ENCODE measurements at places on chromosomes 3 and 15.

DNA sequence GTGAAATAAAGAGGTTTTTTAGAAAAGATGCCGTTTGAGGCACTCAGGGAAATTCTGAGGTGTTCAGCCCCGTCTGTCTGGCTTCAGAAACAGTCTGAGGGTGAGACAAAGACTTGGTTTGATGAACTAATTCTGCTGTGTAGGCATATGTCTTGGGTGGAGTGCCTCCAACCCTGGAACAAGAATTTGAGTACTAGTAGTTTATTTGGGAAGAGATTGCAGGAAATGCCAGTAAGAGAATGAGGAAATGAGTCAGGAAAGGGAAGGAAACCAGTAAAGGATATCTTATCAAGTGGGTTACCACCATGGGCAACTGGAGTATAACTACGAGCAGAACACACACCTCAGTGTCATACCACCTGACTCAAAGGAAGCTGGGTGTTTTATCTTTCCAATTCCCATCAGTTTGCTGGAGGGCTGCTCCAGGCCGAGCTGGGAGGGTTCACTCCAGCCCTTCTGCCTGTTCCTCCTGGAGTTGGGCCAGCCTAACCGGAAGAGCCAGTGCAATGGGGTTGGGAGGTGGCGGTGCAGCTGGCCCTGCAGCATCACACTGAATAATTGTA lies 75.3 kb downstream of the TGFBR2 start:
- DNase-seq = no peak

- no peak for DNase-seq
Observed at GRCh38 chr3:132417695-132418411, 551 bp downstream of the DNAJC13 start.

- no peak for DNase-seq
Observed at GRCh38 chr3:81045976-81046375, 715.5 kb downstream of the GBE1 start.

DNA sequence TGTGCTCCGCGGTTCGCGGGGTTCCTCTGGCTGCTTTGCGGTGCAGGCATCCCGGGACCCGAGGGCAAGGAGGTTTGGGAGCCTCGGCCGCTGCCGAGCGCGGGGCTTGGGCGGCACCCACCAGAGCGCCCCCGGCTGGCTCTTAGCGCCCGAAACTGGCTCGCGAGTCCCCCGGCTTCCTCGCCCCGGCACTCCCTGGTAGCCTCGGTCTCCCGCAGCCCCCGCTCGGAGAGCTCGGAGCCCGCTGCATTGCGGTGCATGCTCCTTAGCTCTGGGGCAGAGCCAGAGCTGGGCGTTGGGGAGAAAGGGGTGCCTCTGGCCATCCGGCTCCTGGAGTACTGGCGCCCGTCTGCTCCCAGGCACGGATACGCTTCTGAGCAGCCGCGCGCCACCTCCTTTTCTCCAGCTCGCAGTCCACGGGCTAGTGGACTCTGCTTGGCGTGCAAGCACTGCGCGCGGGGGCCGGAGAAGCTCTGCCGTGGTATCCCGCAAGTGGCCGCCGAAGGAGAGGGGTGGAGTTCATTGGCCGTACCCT lies 753 bp downstream of the EPHB1 start:
- DNase-seq = no peak

DNA sequence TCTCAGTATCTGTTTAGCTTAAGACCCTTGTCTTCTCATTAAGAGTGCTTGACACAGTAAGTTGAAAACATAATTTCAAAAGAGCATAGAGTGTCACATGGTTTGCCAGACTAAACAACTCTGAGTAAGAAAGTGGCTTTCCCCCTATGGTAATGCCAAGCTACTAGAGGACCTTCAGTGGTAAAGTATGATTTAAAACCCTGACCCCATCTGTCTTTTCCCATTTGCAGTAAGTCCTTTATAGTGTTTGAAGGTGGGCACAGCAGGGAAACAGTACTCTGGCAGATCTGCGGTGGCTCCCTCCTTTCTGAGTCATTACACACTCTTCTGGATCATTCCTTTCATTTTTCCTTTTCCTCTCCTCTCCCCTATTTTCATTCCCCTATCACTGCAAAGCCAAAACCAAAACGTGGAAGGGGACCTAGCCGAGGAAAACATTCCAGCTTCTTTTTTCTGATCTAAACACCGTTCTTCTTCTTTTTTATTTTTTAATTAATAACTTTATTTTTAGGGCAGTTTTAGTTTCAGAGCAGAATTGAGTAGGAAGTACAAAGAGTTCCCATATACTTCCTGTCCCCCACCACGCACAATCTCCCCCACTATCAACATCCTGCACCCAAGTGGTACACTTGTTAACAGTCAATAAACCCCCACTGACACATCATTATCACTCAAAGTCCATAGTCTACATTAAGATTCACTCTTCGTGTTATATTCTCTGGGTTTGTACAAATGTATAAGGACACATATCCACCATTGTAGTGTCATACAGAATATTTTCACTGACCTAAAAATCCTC lies 74.7 kb downstream of the PPARG start:
- no peak for DNase-seq

DNA sequence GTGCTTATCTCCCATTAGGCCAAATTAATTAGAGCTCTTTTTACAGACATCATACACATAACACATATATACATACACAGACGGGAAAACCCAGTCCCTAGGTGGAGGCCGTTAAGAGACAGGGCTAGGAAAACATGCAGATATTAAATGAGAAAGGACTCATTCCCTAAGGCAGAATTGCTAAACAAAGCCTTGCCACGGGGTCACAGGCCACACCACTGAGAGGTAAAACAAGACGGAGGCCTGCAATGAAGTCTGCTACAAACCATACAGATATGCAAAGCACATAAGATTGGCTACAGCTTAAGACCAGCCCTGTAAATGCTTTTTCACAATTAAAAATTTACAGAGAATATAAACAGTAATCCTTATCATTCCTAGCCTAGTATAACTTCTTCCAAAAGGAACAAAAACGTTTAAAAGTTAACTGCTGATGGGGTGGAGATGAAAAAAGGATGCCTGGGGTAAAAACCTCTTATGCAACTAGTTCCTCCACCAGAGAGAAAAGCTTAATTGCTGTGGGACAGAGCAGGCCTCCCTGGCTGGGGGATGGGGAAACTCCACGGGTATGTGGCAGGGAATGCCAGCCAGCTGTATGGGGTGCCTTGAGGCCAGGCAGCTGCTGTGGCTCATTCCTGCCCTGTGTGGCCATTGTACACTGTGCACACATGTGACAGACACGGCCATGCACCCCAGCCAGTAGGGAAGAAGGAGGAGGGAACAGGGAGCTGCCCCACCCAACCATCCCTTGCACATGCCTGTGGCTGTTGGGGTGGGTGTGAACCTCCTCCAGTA lies 481.4 kb upstream of the LMCD1 start:
- no peak for DNase-seq

DNA sequence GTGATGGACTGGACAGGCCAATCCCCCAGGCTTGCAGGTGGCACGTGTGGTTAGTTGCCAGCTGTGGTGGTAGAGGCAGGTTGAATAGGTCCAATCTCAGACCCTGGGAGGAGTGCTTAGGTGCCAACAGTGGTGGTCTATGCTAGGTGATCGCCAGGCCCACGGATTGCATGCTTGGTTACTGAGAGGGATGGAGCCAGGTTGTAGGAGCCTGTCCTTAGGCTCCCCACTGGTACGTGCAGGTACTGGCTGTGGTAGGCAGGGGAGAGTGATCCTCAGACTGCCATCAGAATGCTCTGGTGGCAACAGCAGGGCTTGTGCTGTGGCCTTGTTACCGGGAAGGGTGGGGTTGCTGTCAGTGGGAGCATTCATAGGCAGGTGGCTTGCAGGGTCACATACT lies 44.7 kb downstream of the NCK1 start:
- no peak for DNase-seq

DNA sequence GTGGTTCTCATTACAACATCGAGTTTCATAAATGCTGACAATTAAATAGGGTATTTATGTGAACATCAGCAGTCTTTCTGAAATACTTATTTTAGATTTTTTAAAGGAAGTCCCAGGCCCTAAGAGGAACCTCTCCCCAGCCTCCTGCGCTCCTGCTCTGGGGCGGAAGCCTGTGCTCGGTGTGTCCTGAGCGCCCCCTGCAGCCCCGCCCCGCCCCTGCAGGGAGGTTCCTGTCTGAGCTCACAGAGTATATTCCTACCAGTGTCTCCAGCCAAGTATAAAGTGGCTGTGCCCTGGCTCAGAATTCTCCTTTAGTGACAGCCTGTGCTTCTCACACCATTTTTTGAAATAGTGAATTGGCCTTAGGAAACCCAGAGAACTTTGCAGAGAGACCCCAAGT lies 567.9 kb downstream of the GOLGA6L6 start:
- DNase-seq = no peak

DNA sequence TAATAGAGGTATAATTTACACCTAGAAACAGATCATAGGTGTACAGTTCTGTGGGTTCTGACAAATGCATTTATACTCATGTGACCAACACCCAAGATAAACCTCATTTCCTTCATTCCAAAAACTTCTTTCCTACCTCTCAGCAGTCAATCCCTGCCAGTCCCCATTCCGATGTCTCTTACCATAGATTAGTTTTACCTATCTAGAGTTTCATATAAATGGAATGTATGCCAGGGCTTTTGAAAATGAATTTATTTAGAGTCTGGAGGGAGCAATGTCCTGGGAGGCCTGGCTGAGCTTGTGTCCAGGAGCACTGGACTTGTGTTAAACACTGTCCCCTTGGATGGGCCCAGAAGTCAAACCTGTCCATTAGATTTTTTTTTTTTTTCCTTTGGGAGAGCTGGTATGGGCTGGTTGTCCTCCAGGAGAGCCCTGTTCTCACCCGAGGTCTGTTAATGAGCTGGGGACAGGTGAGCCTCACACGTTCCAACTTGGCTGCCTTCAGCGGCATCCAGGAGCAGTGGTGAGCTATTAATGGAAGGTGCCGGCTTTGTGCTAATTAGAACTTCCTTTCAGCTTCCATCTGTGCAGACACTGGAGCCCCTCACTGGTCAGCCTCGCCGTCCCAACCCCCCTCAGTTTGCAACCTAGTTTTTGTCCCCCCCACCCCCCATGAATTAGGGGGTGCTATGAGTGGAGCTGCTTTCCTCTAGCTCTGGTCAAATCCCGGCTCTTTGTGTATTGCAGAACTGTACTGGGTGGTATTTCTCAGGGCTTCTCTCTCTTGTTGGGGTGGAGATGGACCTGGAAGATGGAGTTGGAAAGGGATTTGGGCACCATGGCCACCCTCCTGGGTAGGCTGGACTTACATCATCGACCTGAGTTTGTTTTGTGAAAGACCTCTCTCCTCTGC lies 40.7 kb upstream of the POLG start:
- no peak for DNase-seq

- no peak for DNase-seq
Observed at GRCh38 chr15:58518626-58519025, 86.8 kb downstream of the LIPC start.

DNA sequence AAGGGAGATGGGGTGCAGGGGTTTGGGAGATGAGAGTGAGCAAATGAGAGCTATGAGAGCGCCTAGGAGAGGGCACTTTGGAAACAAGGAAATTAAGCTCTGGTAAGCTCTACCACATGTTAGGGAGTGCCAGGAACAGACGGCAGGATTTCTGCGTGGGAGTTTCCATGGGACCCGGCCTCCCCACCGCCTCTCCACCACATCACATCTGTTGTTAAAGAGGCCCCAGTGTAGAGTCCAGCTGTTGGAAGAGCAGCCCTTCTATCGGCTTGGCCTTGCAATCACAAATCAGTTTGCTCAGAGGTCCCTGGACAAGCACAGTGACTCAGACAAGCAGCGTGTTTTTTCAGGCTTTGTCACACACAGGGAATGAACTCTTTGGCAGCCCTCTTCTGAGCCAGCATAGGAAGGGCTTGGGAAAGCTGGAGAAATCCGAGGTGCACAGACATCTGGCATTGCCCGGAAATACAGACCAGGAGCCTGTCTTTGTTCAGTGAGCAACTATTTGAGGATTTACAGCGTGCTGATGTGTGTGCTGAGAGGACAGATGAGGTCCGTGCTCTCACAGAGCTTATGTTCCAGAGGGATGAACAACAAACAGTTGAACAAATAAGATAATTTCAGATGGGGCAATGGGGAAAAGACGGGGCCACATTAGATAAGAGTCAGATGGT lies 370.6 kb upstream of the PROK2 start:
- no peak for DNase-seq

- no peak for DNase-seq
Observed at GRCh38 chr3:67386451-67386850, 268.0 kb downstream of the SUCLG2 start.

- no peak for DNase-seq
Observed at GRCh38 chr15:55116636-55117035, 80.1 kb downstream of the RSL24D1 start.

GRCh38 chr3:159788291-159788690 lies 200.3 kb upstream of the IL12A start:
- no peak for DNase-seq

DNA sequence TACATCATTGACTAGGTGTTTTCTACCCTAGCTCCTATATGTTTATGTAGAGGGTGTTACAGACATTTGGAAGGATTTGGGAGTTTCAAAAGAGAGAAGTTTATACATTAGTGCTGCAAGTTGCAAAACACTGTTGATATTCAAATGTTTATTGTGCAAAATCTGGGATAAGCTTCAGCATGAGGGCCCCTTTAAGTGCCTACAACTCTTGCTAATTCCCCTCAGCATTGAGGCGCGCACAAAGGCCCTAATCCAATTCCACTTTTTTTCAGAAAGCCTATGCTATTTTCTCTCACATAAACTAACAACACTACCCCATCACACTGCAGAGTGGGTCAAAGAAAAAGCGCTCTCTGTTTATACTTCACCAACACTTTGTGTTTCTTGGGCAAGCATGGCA lies 208.0 kb downstream of the NR2F2 start:
- no peak for DNase-seq

DNA sequence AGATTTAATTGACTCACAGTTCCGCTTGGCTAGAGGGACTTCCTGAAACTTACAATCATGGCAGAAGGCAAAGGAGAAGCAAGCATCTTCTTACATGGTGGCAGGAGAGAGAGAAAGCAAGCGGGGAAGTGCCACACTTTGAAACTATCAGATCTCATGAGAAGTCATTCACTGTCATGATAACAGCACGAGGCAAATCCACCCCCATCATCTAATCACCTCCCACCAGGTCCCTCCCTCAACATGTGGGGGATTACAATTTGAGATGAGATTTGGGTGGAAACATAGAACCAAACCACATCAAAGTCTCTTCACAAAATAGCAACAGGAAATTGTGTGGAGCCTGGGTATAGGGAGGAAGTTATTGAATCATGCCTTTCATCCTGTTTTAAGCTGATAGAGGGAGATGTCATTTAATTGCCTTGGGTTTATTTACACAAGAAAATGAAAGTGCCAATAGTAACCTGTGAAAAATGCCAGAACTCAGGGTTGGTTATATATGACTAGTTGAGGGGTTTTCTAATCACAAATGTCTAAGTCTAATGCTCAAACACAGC lies 624.8 kb upstream of the LMCD1 start:
- DNase-seq = no peak

Measured in stimulated activated CD8-positive, alpha-beta memory T cell treated with anti-CD3 and anti-CD28 coated beads, Interleukin-7, amount 100 ng/mL, for 1 hour (primary cell).